ENCODE measurements at places on chromosomes 12 and 14.

GRCh38 chr14:53491256-53491883 is 338.2 kb upstream of the DDHD1 start:
- DNase-seq, result no peak

GRCh38 chr14:38248321-38249028 is 7.4 kb downstream of the CLEC14A start:
- DNase-seq, result no peak

GRCh38 chr14:96145116-96145864 is 59.3 kb upstream of the BDKRB2 start:
- DNase-seq, result no peak

DNA sequence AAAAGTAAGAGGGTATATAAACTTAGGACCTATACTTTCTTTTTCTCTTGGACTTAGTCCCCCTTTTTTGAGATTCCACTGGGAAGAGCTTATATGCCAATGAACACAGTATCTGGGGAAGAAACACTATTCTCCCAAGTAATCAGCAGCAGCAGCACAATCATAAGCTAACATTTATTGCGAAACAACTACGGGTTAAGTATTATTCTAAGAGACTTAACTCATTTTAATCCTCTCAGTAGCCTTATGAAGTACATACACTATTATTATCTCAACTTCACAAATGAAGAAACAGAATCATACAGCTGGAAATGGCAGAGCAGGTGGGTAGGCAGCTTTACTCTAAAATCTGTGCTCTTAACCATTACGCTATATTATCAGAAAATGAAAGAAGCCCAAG is 27.9 kb downstream of the BAZ2A start:
- no peak for DNase-seq

GRCh38 chr12:132633901-132634300 is 15.3 kb downstream of the P2RX2 start:
- no peak for DNase-seq
